ENCODE measurements at places on chromosomes 11 and 22.

DNA sequence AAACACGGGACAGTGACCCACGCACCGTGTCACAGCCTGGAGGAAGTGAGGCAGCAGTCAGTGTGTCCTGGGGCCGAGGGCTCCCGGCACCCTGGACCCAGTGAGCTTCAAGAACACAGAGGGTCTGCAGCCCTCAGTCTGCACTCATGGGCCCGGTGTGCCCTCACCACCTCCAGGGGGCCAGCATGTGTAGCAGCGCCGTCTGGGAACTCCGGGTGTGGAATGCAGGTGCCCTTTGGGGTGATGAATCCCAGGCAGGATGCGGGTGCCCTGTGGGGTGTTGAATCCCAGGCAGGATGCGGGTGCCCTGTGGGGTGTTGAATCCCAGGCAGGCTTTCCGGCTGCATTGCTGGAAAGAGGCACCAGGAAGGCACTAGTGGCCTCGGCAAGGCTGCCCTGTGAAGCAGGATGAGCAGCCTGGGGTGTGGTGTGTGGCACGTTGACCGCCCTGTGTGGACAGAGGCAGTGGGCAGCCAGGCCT is 1399.9 kb downstream of the BRD1 start:
- DNase-seq, result no peak

GRCh38 chr22:35657571-35658312 is 9.5 kb downstream of the APOL6 start:
- no peak for DNase-seq

DNA sequence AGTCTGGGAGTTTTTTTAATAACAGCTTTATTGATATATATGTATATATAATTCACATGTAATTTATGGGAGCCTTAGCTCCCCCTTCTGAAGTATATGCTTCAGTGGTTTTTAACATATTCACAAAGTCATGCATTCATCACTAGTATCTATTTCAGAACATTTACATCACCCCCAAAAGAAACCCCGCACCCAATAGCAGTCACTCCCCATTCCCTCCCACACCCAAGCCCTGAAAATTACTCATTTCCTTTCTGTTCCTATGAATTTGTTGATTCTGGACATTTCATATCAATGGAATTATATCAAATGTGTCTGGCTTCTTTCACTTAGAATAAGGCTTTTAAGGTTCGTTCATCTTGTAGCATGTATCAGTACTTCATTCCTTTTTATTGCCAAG is 35.6 kb upstream of the SYT7 start:
- DNase-seq, result no peak

DNA sequence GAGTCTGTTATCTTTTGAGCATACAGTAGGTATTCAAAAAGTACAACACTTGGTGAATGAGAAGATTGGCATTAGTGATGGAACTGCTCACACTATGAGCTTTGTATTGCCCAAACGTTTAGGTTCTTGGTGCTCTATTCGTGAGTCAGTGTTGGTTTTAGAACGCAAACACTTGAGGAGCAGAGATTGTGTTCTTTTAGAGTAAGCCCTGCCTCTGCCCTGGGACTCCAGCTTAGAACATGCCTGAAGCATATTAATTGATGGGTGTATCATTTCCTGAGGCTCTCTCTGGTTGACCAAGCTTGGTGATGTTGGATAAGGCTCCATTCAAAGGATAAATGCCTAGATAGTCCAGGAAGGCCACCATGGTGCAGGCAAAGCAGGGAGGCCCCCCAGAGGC is 10.9 kb downstream of the MTNR1B start:
- DNase-seq, result no peak

DNA sequence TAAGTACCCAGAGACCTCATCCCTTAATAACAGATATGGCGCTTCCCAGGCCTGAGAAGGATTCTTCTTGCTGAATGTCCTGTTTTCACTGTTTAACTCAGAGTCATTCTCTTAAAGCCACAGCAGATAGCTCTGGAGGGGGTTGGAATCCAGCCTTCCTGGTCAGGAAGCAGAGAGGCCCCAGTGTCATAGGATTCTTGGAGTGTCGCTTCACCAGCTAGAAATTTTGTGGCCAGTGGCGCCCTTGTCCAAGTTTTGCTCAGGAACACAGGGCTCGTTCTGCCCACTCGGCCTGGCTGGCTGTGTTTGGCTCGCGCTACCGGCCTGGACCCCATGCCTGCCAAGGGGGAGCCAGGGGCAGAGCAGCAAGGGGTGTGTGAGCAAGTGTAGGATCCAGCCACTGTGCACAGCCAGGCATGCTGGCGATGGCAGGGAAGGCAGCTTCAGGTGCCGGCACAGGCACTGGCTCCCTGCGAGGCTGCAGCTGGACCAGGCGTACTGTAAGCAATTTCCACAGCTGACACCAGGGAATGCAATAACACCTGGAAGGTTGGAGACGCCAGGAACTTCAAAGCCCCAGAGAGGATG is 214.8 kb upstream of the SESN3 start:
- no peak for DNase-seq

GRCh38 chr22:26281941-26282340 is 112.7 kb downstream of the SEZ6L start:
- DNase-seq, result no peak

DNA sequence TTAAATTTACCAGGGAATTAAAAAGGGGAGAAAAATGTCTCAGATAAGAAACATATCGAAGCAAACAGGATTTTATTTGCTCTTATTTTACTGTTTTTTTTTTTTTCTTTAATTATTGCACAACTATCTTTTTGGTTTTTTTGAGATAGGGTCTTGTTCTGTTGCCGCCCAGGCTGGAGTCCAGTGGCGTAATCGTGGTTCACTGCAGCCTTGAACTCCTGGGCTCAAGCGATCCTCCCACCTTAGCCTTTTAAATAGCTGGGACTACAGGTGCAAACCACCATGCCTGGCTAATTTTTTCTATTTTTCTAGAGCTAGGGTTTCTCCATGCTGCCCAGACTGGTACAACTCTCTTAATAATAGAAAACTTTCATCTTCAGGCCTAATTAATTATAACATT is 32.5 kb downstream of the DRG1 start:
- DNase-seq, result no peak

- no peak for DNase-seq
These were observed 4.8 kb upstream of the PHF21B start for GRCh38 chr22:45014654-45015053.

DNA sequence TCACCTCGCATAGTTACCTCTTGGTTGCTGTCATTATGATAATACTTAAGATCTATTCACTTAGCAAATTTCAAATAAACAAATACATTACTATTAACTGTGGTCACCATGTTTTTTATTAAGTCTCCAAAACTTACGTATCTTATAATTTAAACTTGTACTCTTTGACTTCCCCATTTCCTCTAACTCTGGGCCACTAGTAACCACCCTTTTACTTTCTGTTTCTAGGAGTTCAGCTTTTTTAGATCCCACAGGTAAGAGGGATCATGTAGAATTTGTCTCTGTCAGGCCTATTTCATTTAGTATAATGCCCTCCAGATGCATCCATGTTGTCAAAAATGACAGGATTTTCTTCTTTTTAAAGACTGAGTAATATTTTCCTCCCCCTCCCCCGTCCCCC is 212.4 kb upstream of the C11orf87 start:
- no peak for DNase-seq

GRCh38 chr11:114280696-114281095 is 15.5 kb upstream of the NNMT start:
- DNase-seq, result no peak

GRCh38 chr11:68342459-68343158 is 30.2 kb downstream of the LRP5 start:
- DNase-seq, result no peak

GRCh38 chr11:103659743-103660142 is 376.7 kb upstream of the DDI1 start:
- no peak for DNase-seq

DNA sequence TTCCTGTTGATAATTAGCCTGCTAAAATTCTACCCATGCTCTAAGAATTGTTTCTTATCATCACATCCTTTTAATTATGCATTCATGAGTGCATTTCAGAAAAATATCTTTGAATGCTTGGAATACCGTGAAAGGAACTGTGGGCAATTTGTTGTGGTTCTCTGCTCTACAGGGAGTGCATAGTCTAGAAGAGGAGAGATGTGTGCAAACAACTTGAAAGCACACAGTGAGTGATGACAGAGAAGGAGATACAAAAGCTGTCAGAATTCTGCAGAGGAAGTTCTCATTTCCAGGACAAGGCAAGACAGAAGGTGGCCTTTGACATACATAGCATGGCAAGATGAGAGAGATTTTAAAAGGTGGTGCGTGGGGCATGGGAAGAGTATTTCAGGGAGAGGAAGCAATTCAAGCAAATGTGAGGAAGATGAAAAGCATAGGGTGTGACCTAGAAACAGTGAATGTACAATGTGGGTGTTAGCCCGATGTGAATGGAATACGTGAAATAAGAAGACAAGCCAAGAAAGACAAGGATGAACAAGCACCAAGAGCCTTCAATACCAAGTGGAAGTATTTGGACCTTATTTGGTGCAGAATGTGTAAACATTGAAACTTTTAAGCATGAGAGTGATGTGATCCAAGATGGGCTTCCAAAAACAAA is 5.0 kb downstream of the MMP8 start:
- DNase-seq, result no peak

DNA sequence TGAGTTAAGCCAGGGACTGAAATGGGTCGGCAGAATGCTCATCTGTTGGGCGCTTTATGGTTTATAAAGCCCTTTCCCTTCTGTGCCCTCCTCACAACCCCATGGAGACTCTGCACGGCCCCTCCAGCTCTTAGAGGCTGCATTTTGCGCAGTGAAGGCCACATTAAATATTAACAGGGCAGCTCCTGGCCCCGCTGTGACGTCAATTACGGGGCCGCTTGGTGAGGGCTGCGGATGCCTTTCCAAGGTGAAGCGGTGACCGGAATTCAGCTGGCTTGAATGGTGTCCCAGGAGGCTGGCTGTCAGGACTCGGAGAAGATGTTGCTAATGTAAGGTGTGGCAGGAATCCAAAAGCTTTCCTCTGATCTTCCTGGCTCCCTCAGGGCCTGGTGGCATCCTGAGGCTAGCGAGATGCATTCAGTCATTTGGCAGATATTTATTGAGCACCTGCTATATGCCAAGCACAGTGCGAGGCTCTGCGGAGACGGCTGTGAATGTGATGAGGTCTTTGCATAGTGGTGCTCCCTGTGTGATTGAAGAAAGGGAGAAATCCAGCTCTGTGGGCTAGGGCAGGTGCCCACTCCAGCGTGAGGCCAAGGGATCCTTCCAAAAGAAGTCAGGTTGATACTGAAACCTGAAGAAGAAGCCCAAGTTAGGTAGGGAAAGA is 10.4 kb upstream of the YWHAH start:
- no peak for DNase-seq

DNA sequence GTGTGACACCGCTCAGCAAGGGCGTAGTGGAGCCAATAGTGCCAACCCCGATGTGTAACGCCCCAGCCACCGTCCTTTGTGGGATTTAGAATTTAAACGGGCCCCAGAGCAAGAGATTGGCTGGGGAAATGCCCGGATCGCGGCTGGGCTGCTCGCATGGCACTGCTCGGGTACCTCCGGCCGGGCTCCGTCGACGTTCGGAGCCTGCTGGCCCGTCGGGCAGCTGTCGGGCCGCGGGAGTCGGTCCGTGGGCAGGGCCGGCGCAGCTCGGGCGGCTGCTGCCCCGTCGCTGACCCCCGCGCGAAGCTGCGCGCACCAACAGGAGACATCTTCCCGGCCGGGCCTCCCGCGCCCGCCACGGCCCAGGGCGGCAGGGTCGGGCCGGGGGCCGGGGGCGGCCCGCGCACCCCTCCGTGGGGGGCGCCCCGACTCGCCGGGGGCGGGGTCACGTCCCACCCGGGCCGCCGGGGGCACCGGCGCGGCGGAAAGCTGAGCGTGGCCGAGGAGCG is 1.3 kb upstream of the KDM2A start:
- no peak for DNase-seq

DNA sequence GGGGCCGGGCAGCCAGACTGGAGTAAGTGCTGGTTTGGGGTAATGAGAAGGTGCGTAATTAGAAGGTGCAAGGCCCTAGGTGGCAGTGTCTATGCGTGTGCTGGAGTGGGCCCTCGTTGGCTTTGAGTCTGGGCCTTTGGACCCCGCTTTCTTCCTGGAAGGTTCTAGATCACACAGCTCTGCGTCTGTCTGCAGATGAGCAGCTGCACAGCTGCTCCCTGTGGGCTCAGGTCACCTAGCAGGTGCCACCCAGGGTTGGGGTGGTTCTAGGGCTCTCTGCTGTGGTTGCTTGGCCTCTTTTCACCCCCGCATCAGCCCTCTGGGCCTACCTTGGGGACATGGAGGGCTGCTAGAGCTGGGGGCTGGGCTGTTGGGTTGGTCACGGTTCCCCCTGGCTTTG is 10.3 kb downstream of the RELT start:
- DNase-seq, result no peak

GRCh38 chr11:132314911-132315455 is 944.6 kb downstream of the NTM start:
- no peak for DNase-seq

DNA sequence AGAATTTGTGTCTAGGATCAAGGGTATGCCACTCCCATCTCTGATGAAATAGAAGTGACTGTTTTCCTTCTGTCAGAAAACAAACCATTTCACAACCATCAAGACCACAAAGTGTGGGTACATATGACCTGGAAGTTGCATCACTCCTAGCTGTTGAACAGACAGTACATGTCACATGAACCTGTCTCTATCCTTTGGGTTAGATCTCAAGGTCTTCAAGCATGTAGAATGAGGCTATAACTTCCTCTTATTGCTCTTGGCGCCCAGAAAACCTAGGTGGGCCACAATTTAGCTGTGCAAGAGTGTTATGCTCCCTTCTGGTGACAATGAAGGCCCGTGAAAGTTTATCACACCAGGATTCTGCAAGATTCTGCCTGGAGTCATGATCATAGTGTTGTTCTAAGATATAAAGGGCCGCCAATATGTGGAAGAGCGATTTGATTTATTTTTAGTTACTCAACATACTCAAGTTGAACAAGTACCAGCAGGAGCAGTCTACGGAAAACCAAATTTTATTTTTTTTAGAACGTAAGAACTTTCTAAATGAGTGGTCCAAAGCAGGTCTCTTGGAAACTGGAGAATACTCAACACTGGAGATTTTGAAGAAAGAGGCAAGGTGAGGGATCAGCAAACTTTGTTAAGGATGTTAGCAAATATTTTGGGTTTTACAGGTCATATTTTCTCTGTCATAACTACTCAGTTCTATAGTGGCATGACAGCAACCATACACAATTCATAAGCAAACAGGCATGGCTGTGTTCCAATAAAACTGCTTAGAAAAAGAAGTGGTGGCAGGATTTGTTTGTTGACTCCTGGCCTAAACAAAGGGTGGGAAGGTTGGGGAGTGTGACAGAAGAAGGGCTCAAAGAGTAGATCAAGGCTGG is 101.8 kb downstream of the USP35 start:
- DNase-seq, result no peak

DNA sequence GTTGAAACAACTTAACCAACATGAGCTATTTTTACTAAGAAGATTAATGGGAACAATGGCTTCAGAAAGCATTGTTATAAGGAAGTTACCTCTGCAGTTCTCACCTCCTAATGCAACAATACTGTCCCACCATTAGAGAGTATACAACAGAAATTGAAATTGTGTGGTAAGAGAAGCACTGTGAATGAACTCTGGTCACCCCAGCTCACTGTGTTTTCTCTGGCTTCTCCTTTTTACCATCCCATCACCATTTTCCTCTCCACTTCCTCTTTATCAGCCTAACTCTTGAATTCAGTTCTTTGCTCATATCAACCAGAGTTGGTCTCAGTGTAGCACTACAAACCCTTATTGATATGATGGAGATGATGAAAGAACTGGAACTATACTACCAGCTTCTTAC is 138.0 kb upstream of the POU2AF2 start:
- DNase-seq, result no peak

Data from GM13977 (cell line).